ENCODE measurements at places on chromosomes 3 and 15.

GRCh38 chr15:64895285-64896065, 16.2 kb upstream of the ANKDD1A start:
- no peak for DNase-seq

GRCh38 chr3:127588806-127589577, 1.5 kb downstream of the TPRA1 start:
- peak; percentile 39 for DNase-seq

DNA sequence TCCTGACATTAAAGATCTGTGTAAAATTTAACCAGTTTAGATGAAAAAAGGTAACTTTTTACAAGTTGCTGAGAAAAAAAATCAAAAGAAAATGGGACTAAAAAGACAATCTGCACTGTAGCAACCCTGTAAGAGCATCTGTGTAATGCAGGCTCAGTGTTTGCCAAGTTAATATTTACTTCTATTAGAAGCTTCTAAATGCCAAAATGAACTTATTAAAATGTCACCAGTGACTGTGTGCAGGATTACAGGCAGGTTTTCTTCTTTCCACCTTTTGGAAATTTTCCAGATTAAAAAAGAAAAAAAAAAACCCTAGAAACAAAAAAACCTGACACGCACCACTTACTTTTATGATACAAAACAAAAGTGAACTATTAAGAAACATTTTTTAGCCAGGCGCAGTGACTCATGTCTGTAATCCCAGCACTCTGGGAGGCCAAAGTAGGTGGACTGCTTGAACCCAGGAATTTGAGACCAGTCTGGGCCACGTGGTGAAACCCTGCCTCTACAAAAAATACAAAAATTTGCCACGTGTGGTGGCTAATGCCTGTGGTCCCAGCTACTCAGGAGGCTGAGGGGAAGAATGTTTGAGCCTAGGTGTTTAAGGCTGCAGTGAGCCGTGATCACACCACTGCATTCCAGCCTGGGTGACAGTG, 87.2 kb downstream of the TJP1 start:
- no peak for DNase-seq

- no peak for DNase-seq
These were observed 1.6 kb upstream of the SORD start for GRCh38 chr15:45021348-45021747.

GRCh38 chr3:3907023-3907422, 107.8 kb downstream of the LRRN1 start:
- no peak for DNase-seq

DNA sequence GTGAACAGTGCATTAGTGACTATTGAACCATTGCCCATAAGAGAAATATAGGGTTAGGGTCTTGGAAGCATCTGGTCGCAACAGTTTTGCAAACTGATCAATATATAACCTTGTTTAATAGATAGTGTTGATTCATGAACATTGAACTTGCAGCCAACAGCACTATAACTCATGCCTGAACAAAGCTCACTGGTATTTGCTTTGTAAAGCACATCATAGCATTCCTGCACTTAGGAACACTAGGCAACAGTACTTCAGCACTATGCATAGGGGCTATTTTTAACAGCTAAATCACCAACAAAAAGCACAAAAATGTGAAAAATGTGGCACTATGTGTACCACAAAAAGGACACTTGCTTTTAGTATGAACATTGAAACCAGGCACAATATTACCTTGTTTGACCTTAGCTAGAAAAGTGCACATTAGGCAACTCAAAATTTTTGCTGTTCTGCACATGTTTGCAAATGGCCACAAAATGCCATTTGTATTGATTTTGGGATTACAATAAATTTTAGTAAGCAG, 68.0 kb downstream of the OXNAD1 start:
- no peak for DNase-seq

- no peak for DNase-seq
These were observed 35.2 kb downstream of the MYZAP start for GRCh38 chr15:57626713-57627440.

DNA sequence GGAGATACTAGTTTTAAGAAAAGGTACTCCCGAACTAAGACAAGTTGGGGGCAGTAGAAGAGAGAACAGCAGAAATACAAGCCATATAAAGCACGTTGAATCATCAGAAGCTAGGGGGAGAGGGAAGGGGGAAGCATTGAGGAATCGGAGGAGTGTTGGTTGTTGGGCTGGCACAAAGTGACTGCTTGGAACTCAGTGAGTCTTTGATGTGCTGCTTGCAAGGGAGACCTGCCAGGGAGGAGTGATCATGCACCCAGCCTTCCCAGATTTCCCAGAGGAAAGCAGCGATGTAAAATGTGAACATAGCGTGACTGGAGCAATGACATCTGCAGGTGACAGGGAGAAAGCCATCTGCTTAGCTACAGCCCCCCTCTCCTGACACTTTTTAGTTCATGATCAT, 192.4 kb upstream of the IL12A start:
- DNase-seq = no peak

GRCh38 chr3:171736556-171736955, 73.7 kb downstream of the PLD1 start:
- no peak for DNase-seq

Data from activated T-cell treated with anti-CD3 and anti-CD28 coated beads, Interleukin-2, amount 50 U/mL, for 72 hours (primary cell).